Bone marrow (tissue), 2 donors: ENCODE measurements at places on chromosomes 1 and 21.

GRCh38 chr1:157490467-157491165 is 61.7 kb downstream of the FCRL5 start:
- peak; percentile 46 for DNase-seq

- DNase-seq = no peak
Observed at GRCh38 chr1:235642011-235642942, 7.3 kb downstream of the GNG4 start.

DNA sequence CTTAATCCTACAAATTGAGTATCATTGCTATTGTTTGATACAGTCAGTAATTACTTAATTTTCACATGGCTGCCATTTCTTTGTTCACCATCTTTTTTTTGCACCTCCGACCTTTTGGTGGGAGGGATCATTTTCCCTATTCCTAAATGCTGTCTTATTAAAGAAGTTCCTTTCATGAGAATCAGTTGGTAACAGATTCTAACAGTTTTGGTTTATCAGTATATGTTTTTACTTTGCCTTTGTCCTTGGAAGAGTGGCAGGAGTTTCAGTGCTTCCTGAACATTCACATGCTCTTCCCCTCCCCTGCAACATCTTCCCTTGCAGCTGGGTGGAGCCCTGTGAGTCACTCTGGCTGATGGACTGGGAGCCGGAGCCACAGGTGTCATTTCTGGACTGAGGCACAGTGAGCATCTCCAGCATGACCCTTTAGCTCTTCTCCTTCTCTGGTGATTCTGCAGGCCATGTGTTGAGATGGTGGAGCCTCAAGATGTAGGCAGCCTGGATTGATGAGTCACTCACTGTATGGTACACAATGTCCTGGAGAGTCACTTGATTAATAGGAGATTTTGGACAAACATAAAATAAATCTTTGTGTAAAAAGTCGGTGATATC is 217.7 kb downstream of the URB2 start:
- no peak for DNase-seq

GRCh38 chr1:165933446-165934170 is 106.2 kb downstream of the UCK2 start:
- no peak for DNase-seq

DNA sequence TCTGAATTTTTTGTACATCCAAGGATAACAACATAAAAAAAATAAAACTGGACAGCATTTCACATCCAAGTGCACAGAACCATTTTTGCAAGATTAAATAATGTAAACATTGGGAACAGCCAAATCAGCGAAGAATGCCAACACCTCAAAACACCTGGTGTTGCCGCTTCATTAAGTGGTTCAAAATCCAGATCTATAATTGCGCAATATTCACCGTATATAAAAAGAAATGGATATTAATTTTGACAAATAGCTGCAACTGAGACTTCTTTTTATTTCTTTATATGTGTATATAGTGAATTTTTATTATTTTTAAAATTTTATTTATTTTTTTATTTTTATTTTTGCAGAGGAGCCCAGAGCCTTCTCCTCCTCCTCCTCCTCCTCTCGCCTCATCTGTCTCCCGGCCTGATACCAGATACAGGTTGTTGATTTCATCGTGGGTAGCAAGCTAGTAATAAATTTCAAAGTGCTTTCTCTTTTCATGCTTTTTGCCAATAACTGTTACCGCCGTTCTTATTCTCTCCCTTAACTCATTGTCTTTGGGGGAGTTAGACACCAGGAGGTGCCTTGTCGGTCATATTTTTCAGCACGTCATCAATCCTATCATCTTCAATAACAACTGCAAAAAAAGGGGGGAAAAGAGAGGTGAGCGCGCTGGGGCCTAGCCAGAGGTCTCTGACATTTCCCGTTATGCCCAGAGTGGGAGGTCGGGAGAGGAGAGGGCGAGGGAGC is 2.7 kb downstream of the CAMK2N1 start:
- no peak for DNase-seq

DNA sequence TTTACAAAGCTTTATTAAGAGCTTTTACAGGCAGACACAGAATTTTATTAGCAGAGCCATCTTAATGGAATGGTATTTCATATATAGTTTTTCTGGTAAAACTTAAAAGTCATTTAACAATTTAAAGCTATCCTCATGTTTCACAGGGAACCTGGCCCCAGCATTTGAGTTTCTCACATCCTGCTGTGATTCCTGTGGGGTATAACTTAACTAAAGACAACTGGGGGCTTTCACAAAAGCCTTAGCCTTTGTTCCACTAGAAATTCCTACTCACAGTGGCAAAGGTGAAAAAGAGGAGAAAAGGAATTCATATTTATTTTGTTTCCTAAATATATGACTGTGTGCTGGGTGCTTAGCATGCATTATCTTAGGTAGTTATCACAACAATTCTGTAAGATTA is 233.9 kb downstream of the DENND1B start:
- no peak for DNase-seq

GRCh38 chr21:23886828-23887724 is 1720.2 kb downstream of the MRPL39 start:
- DNase-seq = no peak

DNA sequence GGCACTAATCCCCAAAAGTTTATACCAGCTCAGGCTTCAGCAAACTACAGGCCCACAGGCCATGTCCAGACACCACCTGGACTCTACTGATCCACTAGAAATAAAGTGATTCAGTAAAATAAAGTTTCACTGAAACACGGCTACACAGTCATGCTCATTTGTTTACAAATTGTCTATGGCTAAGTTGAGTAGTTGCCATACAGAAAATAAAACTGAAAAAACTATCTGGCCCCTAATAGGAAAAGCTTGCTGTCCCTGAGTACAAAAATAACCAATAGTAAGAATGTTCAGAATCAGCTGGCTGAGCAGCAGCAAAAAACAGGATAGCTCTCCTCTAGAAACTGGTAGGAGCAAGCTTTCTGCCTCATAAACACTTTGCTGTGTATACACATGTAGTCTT is 221.5 kb downstream of the RERE start:
- no peak for DNase-seq

GRCh38 chr1:17059391-17060305 is 5.8 kb upstream of the SDHB start:
- peak; percentile 59 for DNase-seq

DNA sequence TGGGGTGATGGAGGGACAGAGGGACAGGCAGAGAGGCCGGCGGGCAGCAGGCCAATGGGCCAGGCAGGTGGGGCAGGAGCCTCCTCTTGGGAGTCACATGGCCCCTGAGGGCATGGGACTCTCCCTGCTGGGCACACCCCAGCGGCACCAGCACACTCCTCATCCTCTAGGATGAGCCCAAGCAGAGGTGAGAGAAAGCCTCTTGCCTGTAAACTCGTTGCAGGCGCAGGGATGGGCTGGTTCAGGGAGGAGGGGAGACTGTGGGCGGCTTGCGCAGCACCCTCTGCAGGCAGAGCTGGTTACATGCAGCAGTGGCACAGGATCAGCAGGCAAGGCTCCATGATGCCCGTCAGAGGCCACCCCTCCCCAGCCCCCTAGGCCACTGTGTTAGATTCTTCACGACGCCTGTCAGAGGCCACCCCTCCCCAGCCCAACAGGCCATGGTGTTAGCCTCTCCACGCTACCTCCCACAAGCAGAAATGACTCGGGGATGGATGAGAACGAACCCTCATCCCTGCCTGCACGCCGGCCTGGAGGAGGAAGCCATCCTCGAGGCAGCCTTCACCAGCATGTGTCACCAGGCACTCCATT is 209.7 kb upstream of the VAMP3 start:
- no peak for DNase-seq

GRCh38 chr1:42552636-42553035 is 89.5 kb downstream of the CCDC30 start:
- DNase-seq = no peak

DNA sequence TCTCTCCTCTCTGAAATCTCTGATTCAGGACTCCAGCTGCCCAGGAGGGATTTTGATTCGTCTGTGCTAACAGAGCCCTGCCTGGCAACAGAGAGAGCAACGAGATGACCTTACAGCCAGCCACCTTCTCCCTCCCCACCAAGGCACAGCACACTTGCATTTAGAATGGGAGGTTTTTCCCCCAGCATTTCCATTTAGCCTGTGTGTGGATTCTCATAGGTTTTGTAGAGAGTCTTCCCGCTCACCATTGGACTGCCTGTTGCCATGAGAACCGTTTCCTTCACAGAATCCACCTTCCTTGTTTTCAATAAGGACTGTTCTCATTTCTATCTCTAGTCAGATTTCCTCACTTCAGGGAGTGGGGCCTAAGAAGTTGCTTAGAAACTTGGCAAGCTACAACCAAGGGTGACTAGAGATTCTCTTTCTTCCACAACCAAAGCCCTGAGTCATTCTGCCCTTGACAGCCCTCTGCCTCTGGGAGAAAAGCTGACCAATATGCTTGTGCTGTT is 5.8 kb upstream of the IKBKE start:
- DNase-seq = peak; percentile 67

GRCh38 chr1:89125240-89125912 is 538 bp downstream of the GBP2 start:
- DNase-seq = no peak

DNA sequence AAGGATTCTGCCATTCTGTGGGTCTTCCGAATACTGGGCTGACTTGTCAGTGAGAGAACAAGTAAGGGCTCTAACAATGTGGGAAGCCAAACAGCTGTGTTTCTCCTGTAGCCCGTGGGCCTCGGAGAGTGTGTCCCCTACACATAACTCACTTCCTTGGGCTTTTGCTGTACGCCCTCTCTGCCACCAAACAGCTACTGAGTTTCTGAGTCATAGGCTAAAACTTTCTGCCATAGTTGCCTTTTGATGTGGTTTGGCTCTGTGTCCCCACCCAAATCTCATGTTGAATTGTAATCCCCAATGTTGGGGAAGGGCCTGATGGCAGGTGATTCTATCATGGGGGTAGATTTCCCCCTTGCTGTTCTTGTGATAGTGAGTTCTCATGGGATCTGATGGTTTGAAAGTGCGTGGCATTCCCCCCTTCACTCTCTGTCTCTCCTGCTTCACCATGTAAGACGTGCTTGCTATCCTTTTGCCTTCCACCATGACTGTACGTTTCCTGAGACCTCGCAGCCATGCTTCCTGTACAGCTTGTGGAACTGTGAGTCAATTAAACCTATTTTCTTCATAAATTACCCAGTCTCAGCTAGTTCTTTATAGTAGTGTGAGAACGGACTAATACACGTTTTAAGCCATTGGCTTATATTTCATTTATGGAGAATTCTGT is 194.8 kb upstream of the HMCN1 start:
- DNase-seq = no peak

GRCh38 chr1:210441028-210441427 is 112.3 kb downstream of the HHAT start:
- no peak for DNase-seq

DNA sequence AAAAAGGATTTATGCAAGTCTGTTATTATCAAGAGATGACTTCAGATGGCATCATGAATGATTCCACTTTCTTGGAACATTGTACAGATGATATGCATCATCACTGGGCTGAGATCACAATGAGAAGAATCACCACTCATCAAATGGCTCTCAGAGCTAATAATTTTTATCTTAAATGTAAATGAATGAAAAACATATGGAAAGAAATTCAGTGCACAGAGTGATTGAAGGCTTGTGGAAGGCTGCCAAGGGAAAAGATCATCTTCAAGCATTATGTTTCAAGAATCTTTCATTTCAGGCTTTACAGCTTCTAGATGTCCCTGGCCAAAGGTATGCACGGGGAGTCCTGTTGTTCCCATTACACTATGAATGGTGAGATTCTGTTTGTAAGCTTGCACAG is 955.7 kb downstream of the TTLL7 start:
- no peak for DNase-seq

- no peak for DNase-seq
Observed at GRCh38 chr1:109185357-109185756, 28.4 kb upstream of the SARS1 start.

GRCh38 chr1:62337706-62338631 is 18.7 kb upstream of the KANK4 start:
- DNase-seq = no peak

GRCh38 chr1:177511036-177511435 is 340.3 kb downstream of the BRINP2 start:
- no peak for DNase-seq

GRCh38 chr1:202811296-202812175 is 782 bp downstream of the PCAT6 start:
- DNase-seq = no peak

GRCh38 chr1:115976921-115977498 is 697 bp downstream of the SLC22A15 start:
- no peak for DNase-seq

- no peak for DNase-seq
Observed at GRCh38 chr1:198472119-198472518, 68.4 kb downstream of the ATP6V1G3 start.

GRCh38 chr1:109792056-109792831 is 28.5 kb upstream of the EPS8L3 start:
- DNase-seq = no peak

DNA sequence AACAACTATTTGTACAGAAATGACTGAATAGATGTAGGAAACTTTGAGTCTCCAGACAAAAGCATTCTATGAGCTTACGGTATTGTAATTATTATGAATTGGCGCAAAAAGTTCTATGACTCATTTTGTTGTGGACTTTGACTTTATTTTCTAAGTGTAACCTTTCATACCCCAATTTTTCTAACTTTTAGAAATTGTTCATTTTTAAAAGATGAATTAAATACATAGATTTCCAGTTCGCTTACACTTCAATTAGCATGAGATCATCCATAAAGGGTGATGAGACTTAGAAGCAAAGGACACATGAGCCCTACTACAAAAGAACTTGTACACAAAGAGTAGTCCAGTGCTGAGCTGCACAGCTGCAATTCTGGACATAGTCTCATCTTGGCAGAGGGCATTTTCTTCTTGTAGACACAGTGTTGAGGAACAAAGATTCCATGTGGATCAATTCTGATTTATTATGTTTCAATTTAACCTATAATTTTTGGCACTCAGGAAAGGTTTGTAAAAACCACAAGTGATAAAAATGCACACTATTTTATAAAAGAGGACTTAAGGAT is 431.1 kb downstream of the LRRIQ3 start:
- no peak for DNase-seq

GRCh38 chr1:204834336-204834735 is 36.3 kb upstream of the NFASC start:
- DNase-seq = no peak

- no peak for DNase-seq
Observed at GRCh38 chr1:25428475-25429166, 2.1 kb upstream of the MACO1 start.

GRCh38 chr1:51329443-51330325 is 678 bp downstream of the TTC39A start:
- no peak for DNase-seq

DNA sequence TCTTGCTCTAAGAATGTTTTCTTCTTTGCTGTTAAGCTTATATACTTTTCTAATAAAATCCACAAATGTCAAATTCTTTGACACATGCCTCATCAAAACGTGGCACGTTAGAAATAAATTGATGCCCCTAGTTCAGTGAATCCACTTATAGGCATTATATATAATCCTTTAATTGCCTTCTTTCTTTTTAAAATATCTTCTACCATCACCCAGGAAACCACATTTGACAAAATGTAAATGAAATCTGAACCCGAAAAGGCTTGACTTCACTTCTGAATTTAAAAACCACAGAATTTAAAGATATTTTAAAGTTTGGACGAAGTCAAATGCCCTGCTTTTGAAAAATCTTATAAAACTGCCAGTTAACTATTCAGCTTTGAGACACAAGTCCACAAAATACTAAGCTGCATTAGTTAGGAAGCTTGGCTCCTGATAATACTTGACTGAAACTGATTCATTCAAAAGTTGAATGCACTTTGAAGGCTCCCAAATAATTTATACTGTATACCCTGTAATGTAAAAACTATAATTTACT is 22.4 kb upstream of the KIFAP3 start:
- DNase-seq = no peak

- DNase-seq = no peak
Observed at GRCh38 chr1:41939194-41939593, 20.5 kb upstream of the HIVEP3 start.

- DNase-seq = no peak
Observed at GRCh38 chr1:25347556-25347955, 9.4 kb downstream of the TMEM50A start.
